ENCODE measurements at places on chromosomes 13 and 19.

DNA sequence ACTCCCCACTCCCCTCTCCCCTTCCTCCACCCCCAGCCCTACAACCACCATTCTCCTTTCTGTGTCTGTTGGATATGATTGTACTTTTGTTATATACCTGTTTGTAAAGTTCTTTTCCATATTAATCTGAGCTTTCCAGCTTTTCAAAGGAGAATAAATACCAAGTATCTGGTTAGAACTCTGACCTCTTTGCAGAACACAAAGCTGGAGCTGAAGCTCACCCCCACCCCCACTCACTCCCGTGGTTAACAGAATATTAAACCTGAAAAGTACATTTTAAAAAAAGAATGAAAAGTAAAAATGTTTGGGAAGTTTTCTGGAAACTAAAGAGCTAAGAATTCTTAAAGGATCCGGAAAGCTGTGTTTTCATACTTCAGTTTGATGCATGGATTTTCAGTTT is 155.2 kb upstream of the RNF113B start:
- DNase-seq = no peak

DNA sequence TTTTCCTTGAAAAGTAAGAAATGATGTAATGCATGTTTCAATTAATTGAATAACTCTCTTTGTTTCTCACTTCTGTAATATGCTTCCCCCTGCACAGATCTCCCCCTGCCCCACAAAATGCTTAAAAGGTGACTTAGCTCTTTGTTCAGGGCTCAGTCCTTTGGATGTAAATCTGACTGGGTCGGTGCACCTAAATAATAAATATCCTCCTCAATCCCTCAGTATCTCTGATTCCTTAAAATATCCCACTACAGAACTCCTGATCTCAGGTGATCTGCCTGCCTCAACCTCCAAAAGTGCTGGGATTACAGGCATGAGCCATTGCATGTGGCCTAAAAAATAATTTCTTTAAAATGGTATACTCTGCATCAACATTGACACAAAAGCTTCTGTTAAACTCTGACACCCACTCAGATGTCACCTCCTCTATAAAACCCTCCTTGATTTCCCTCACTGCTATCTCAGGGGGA is 107.0 kb downstream of the ZNF429 start:
- no peak for DNase-seq

DNA sequence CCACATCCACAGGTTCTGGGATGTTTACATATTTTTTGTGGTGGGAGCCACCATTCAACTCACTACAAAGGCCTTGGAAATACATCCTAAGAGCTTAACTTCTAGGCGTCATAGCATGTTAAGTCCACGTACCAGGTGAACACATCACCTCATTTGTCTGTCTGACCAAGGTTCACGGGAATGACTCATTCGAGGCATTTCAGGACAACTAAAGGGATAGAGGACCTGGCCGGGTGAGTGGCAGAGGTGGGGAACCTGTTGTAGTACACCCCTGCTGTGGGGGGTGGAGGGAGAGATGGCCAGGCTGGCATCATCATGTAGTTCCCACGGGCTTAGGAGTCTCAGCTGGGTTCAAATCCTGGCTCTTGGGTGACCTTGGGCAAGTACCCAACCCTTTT is 51.5 kb downstream of the BICRA start:
- no peak for DNase-seq

- no peak for DNase-seq
Measured at GRCh38 chr13:50215399-50215798, 200.2 kb downstream of the KCNRG start.

DNA sequence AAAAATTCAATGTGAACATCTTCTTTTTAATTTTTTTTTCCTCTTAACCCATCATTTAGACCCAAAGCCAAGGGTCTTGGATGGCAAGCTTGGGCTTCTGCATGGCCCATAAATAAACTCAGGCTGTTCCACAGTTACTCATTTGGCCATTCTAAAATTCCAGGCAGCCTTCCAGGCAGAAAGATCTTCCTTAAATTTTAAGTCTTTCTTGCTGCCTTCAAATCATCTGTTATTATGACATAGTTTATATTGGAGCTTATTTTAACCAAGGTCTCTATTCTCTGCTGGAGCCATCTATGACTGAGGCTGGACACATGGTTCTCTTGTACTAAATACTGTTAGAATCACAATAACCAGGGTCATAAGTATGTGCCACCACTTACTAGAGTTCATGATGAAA is 317.3 kb upstream of the MAB21L1 start:
- no peak for DNase-seq

Measured in NCI-H2029 (cell line).